ENCODE measurements at places on chromosomes 4 and X. TPM values are rescaled to one million over a fixed set of nuclear protein-coding genes. Genes with fewer than 3 reads are reported as not detected.

- no peak for DNase-seq
- no peaks in the 10 kb centered on the region for H3K36me3 ChIP-seq
- H3K4me3 ChIP-seq = no peak overlapping the region
- H3K4me1 ChIP-seq = no peaks in the 10 kb centered on the region
- H3K27me3 ChIP-seq = no peaks in the 10 kb centered on the region
Measured at GRCh38 chr4:164484551-164484950, 269.4 kb upstream of the SMIM31 start.

- no peak overlapping the region for H3K27ac ChIP-seq
- no peak for DNase-seq
- H3K4me1 ChIP-seq = no peaks in the 10 kb centered on the region
- H3K27me3 ChIP-seq = no peaks in the 10 kb centered on the region
- no peaks in the 10 kb centered on the region for H3K36me3 ChIP-seq
- H3K4me3 ChIP-seq = no peak overlapping the region
Measured at GRCh38 chrX:103730147-103730795, 19.6 kb downstream of the TMEM31 start.

- H3K36me3 ChIP-seq = no peaks in the 10 kb centered on the region
- no peaks in the 10 kb centered on the region for H3K27me3 ChIP-seq
- H3K4me3 ChIP-seq = no peak overlapping the region
Measured at GRCh38 chrX:13008189-13008533, 33.3 kb downstream of the TMSB4X start.

DNA sequence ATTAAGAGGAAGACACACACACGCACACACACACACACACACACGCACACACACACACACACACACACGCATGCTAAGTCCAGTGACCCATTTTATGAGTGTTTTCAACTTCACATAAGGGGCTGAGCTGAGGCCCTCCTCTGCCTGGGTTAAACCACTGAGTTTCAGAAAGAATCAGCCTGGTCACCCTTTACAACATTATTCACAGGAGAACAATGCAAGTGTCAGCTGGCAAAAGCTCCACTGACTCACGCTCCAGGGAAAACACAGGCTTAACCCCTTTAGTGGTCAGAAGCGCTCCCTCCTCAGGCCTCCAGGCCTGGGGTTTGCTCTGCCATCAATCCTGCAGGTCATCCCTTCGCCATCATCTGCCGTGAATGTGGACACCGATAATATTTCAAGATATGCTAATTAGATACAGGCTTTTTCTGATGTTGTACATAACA lies 46.9 kb downstream of the ACOX3 start:
- peak overlapping the region; percentile 49 for H3K27ac ChIP-seq
- no peak overlapping the region for H3K4me3 ChIP-seq
- no peak for DNase-seq
- no peaks in the 10 kb centered on the region for H3K27me3 ChIP-seq
- H3K4me1 ChIP-seq = no peaks in the 10 kb centered on the region
- no peaks in the 10 kb centered on the region for H3K36me3 ChIP-seq

DNA sequence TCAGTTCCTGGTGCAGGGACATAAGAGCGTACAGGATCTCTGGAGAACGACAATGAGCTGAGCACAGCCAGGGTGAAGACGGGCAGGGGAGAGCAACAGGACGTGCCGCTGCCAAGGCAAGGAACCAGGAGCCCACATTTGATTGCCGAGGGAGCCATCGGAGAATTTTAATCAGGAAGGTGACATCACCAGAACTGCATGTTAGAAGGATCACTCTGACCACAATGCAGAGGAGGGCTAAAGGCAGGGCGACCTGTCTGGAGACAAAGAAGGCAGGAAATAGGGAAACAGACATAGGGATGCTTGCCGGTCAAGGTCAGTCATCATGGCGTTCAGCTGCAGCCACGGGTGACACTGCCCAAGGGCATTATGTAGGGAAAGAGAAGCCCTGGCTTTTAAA lies 81.4 kb downstream of the RBM47 start:
- peak overlapping the region; percentile 82 for H3K27ac ChIP-seq
- DNase-seq = no peak
- no peaks in the 10 kb centered on the region for H3K36me3 ChIP-seq
- H3K4me1 ChIP-seq = no peaks in the 10 kb centered on the region

GRCh38 chrX:874061-874460 lies 243.5 kb downstream of the SHOX start:
- no peaks in the 10 kb centered on the region for H3K36me3 ChIP-seq
- no peak overlapping the region for H3K27ac ChIP-seq
- no peak for DNase-seq
- no peak overlapping the region for H3K4me3 ChIP-seq
- no peaks in the 10 kb centered on the region for H3K27me3 ChIP-seq

DNA sequence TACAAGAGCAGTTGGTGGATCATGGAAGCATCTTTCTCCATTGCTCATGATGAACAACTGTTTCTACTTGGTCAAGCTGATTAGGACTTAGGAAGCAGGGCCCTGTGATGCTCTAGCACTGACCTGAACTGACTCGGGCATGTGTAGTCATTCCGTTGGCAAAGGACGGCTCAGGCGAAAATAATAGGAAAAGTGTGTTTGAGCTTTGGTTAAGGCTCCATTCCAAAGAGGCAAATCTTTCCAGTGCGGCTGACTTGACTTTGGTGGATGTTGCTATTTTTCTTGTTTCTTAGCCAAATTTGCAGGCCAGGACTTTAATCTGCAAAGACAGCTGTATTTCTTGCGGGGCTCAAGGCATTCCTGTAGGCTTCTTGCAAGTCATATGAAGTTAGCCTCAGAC lies 39.5 kb downstream of the ZNF518B start:
- no peak for DNase-seq
- H3K4me3 ChIP-seq = no peak overlapping the region
- H3K36me3 ChIP-seq = no peaks in the 10 kb centered on the region
- no peaks in the 10 kb centered on the region for H3K4me1 ChIP-seq

DNA sequence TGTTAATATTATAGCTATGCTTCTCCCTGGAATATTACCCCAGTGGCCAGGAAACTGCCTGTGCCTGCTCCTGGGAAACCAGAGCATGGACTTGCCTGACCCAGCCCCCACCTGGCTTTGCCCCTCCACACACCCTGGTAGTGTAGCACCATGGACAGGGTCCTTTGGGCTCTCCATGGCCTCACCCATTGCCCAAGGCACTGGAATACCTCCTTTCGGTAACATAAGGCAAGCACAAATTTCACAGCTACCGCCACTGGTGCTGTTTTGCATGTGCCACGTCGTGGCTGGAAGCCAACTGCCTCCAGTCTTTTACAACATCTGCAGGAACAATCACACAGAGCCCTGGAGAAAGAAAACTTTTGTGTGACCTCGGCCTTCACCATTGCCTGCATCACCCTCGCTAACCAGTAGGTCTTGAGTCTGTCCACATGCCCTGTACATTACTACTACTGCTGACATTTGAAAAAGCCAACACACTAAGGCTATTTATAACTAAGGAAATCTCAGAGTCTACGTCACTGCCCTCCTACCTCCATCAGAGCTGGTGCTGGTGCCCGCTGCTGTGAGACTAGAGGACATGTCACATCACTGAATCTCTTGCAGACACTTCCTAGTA lies 47.7 kb downstream of the HPGD start:
- no peak overlapping the region for H3K4me3 ChIP-seq
- no peak overlapping the region for H3K27ac ChIP-seq
- H3K27me3 ChIP-seq = no peaks in the 10 kb centered on the region
- no peak for DNase-seq

- H3K4me1 ChIP-seq = no peaks in the 10 kb centered on the region
- H3K36me3 ChIP-seq = no peaks in the 10 kb centered on the region
- no peaks in the 10 kb centered on the region for H3K27me3 ChIP-seq
- H3K4me3 ChIP-seq = no peak overlapping the region
- DNase-seq = no peak
Measured at GRCh38 chr4:36304138-36304681, 22.8 kb downstream of the DTHD1 start.

- no peak overlapping the region for H3K4me3 ChIP-seq
- no peak overlapping the region for H3K27ac ChIP-seq
- no peaks in the 10 kb centered on the region for H3K36me3 ChIP-seq
- H3K27me3 ChIP-seq = no peaks in the 10 kb centered on the region
Measured at GRCh38 chr4:21952549-21952948, 4.0 kb upstream of the KCNIP4 start.

DNA sequence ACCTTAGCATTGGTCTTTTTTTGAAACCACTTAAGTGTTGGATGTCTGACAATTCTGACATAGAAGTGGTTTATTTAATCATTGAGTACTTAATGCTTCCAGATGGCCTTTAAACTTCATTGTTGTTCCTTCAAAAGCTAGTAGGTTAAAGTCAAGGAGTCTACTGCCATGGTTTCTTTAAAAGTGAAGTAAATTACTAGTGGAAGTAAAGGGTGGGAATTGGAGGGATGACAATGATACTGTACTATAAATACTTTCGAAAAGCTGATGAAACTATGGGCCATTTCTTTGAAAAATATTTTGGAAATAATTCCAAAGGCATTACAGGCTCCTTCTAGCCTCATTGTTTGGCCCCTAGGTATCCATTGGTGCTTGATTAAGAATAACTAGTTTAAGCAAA lies 51.9 kb downstream of the ATP10D start:
- peaks cover 5% of the 10 kb centered on the region for H3K4me1 ChIP-seq
- H3K36me3 ChIP-seq = no peaks in the 10 kb centered on the region
- H3K4me3 ChIP-seq = no peak overlapping the region
- no peaks in the 10 kb centered on the region for H3K27me3 ChIP-seq

GRCh38 chr4:123190176-123190575 lies 206.4 kb upstream of the SPRY1 start:
- H3K36me3 ChIP-seq = no peaks in the 10 kb centered on the region
- H3K27ac ChIP-seq = no peak overlapping the region
- H3K27me3 ChIP-seq = no peaks in the 10 kb centered on the region
- H3K4me3 ChIP-seq = no peak overlapping the region
- DNase-seq = no peak

GRCh38 chr4:174211622-174212044 lies 71.8 kb downstream of the FBXO8 start:
- H3K4me3 ChIP-seq = no peak overlapping the region
- H3K4me1 ChIP-seq = no peaks in the 10 kb centered on the region
- no peaks in the 10 kb centered on the region for H3K36me3 ChIP-seq
- no peaks in the 10 kb centered on the region for H3K27me3 ChIP-seq

DNA sequence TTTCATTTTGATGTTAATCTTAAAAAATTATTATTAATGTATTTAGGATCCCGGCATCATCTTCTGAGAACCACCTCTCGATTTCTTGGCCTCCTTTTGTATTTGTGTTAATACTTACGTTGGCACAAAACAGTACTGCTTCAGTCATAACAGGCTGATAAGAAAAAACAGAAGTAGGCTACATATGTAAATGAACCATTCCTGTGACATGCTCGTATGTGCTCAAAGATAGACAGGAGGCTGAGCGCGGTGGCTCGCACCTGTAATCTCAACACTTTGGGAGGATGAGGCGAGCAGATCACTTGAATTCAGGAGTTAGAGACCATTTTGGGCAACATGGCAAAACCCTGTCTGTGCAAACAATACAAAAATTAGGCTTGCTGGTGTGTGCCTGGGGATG lies 109.4 kb upstream of the H2AZ1 start:
- H3K4me3 ChIP-seq = no peak overlapping the region
- no peaks in the 10 kb centered on the region for H3K27me3 ChIP-seq
- no peaks in the 10 kb centered on the region for H3K36me3 ChIP-seq
- no peaks in the 10 kb centered on the region for H3K4me1 ChIP-seq

GRCh38 chrX:36856849-36857248 lies 151.3 kb upstream of the FAM47C start:
- H3K27ac ChIP-seq = no peak overlapping the region
- no peaks in the 10 kb centered on the region for H3K4me1 ChIP-seq
- H3K27me3 ChIP-seq = no peaks in the 10 kb centered on the region
- no peaks in the 10 kb centered on the region for H3K36me3 ChIP-seq
- DNase-seq = no peak

- H3K27ac ChIP-seq = no peak overlapping the region
- H3K4me3 ChIP-seq = no peak overlapping the region
- H3K27me3 ChIP-seq = no peaks in the 10 kb centered on the region
Measured at GRCh38 chrX:147832707-147833348, 78.9 kb upstream of the FMR1 start.

GRCh38 chrX:65607070-65607742 lies 60.2 kb upstream of the MSN start:
- no peak overlapping the region for H3K27ac ChIP-seq
- no peak for DNase-seq
- no peaks in the 10 kb centered on the region for H3K4me1 ChIP-seq
- H3K27me3 ChIP-seq = no peaks in the 10 kb centered on the region
- H3K4me3 ChIP-seq = no peak overlapping the region
- H3K36me3 ChIP-seq = no peaks in the 10 kb centered on the region

GRCh38 chr4:44256414-44256813 lies 192.2 kb downstream of the KCTD8 start:
- H3K36me3 ChIP-seq = no peaks in the 10 kb centered on the region
- DNase-seq = no peak
- H3K4me3 ChIP-seq = no peak overlapping the region
- H3K4me1 ChIP-seq = no peaks in the 10 kb centered on the region
- H3K27ac ChIP-seq = no peak overlapping the region
- no peaks in the 10 kb centered on the region for H3K27me3 ChIP-seq

GRCh38 chr4:168817370-168817769 lies 192.7 kb downstream of the CBR4 start:
- no peak overlapping the region for H3K4me3 ChIP-seq
- H3K27me3 ChIP-seq = no peaks in the 10 kb centered on the region
- DNase-seq = no peak

DNA sequence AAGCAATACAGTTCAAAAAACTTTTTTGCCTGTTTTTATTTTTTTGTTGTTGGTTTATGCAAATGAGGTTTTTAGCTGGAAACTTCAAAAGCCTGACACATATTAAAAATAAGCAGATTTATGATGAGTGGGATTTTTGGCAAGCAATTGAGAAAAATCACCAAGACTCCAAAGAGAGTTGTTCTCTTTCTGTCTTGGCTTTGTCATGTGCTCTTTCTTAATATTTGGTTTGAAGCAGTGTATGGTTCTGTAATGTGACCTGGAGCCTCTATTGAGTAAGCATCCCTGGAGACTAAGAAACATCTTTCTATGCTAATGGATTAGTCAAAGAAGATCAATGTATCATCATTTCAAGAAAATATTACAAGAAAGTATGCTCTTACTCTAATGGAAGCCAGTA lies 11.7 kb downstream of the TRIM2 start:
- no peaks in the 10 kb centered on the region for H3K36me3 ChIP-seq
- no peaks in the 10 kb centered on the region for H3K4me1 ChIP-seq
- no peaks in the 10 kb centered on the region for H3K27me3 ChIP-seq

Gene FAT4
- total RNA-seq = 1.4 TPM

Gene UGDH
- total RNA-seq = 209 TPM

Gene EMD
- total RNA-seq = 27.2 TPM

Gene ZAR1
- not detected for total RNA-seq

Gene RNF212
- 6.6 TPM for total RNA-seq

Gene FAM199X
- 9.9 TPM for total RNA-seq

Gene MAGEB2
- not detected for total RNA-seq

Gene CSAG1
- total RNA-seq = not detected

Gene FGF5
- not detected for total RNA-seq

Gene VCX
- not detected for total RNA-seq

All from Peyer's patch (tissue), 4 donors.